ENCODE measurements at places on chromosomes 2 and 18.

DNA sequence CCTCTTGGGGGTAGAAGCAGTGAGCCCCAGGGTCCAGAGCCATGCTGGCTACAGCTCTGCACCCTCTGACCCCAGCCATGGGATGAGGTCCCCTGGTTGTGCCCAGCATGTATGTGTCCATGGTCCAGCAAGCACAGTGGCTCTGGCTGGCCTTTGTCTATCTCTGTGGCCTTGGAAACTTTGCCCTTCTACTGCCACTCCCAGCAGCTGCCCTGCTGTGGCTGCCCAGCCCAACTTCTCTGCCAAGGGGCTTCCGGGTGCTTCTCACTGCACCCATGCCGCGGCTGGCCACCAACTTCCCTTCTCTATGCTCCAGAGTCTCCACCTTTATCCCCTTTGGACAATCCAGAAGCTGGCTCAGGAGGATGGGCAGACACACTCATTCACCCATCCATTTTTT, 18.8 kb downstream of the TMEM185B start:
- DNase-seq: no peak

GRCh38 chr2:28661589-28662001, 90.0 kb upstream of the PPP1CB start:
- no peak for DNase-seq

DNA sequence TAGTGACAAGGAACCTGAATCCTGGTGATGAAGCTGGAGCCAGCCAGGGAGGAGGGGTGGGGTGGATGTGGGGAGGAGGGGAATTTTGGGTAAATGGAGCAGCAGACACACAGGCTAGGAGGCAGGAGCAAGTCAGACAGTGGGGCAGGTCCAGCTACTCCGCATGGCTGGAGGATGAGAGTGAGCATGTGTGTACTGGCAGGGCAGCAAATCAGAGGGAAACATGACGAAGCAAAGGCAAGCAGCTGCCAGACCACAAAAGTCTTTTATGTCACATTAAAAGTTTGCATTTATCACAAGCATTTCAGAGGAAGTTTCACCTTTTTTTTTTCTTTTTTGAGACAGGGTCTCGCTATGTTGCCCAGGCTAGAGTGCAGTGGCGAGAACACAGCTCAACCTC, 11.9 kb upstream of the KIDINS220 start:
- no peak for DNase-seq

- DNase-seq: no peak
Observed at GRCh38 chr2:216633616-216634369, 573 bp downstream of the IGFBP2 start.

GRCh38 chr18:25739376-25739775, 351.0 kb downstream of the SS18 start:
- no peak for DNase-seq

DNA sequence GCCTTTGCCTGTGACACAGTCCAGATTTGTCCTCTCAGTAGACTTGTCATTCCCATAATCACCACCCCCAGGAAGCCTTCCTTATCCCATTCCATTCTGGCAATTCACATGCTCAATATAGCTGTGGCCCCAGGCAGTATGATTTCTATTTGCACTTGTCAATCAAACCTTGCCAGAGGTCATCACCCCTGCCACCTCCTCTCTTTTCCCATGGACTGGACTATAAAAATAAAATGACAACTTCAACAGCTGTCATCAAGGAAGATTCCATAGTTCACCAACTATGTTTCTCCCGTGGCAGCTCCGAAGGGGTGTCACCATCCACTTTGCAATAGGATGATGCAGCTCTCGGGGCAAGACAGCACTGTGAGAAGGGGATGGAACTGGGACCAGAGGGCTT, 255.7 kb downstream of the CELF4 start:
- DNase-seq: no peak

DNA sequence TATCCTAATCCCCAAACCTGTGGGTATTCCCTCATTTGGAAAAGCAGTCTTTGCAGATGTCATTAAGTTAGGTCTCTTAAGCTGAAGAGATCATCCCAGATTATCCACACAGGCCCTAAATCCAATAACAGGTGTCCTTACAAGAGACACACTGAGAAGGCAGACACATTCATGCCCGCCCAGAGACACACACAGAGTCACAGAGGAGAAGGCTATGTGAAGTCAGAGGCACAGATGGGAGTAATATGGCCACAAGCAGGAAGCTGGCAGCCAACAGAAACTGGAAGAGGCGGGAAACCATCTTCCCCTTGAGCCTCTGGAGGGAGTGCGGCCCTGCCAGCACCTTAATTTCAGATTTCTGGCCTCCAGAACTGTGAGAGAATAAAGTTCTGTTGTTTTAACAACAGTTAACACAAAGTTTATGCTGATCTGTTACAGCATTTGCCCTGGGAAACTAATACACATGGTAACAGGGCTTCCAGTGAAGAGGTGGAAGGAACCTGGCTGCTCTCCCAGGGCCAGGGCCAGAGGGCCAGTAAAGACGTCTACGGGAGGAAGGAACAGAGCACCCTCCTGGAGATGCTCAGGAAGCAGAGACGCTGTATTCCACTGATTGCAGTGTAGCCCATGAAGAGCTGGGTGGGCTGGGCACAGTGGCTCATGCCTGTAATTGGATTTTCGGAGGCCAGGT, 217.5 kb downstream of the GLI2 start:
- DNase-seq: no peak

GRCh38 chr2:107775791-107776190, 50.9 kb upstream of the RGPD4 start:
- DNase-seq: no peak

DNA sequence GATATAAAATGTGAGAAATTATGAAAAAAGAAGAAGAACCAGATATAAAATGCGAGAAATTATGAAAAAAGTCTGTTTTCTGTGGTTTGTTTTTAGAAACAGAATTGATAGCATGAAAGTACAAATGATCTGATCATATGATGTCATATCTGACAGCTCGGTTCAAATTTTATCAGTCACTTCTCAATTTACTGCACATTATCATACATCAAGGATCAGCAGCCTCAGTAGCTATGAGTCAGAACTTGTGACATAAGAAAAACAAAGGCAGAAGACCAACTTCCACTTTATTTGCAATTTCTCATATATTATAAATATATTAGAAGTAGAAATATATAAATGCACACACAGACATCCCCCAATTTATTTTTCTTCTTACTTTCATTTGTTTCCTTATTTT, 634.0 kb downstream of the LRP1B start:
- no peak for DNase-seq

DNA sequence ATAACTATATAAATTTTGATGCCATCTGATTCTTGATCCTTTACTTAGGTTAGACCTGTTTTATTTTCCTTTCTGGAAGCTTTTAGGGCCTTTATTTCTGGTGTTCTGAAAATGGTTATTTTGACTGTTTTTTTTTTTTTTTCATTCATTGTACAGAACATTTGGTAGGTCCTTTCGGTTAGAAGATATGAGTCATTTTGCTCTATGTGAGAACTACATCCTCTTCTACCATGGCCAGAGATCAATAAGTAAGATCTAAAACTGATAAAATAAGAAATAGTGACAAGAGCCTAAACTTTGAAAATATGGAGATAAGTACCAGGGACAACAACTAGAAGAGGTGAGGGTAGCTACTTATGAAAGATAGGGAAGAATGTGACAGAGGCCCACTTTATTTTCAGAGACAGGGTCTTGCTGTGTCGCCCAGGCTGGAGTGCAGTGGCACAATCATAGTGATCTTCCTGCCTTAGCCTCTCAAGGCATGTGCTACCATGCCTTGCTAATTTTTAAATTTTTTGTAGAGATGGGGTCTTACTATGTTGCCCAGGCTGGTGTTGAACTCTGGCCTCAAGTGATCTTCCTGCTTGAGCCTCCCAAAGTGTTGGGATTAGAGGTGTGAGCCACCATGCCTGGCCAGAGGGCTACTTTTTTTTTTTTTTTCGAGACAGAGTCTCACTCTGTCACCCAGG, 66.5 kb downstream of the EIF2AK3 start:
- DNase-seq: no peak

- no peak for DNase-seq
Observed at GRCh38 chr18:40673150-40673549, 1281.9 kb upstream of the PIK3C3 start.

- no peak for DNase-seq
Observed at GRCh38 chr2:135952891-135953290, 32.5 kb downstream of the DARS1 start.

DNA sequence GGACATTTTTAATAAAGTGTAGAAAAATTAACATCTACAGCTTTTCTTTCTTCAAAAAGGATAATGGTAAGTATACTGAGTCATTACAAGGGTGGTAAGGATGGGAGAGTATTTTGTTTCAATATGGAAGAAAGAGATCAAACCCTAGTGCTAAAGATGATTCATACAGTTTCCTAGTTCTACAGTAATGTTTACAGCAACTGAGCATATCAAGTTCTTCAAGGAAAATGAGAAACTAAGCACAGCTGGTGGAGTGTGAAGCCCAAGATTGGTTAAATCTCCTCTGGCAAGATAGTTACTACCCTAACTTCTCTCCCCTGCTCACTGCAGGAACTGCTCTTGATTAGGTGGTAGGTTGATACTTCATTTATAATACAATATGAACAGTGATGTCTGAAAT, 467.5 kb downstream of the XIRP2 start:
- DNase-seq: no peak

DNA sequence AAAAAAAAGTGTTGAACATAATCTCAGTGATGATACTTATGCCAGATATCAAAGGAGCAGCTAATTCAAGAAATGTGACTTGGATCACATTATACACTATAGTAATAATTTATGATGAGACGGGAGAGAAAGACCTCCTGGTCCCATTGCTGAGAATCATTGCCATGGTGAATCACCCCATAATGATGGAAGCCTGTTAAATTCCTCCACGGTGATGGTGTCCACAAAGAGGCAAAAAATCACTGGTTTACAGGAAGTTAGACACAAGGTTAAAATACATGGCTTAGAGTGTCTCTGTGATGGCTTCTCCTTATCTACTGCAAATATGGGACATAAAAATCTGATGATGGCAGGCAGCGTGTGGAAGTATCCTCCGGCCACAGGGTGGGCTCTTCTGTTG, 210.0 kb downstream of the CDH2 start:
- no peak for DNase-seq

GRCh38 chr18:2692508-2692907, 37.0 kb downstream of the SMCHD1 start:
- no peak for DNase-seq

- peak; percentile 27 for DNase-seq
Observed at GRCh38 chr18:657311-658000, at the start of gene TYMS. Gene TYMS (plus strand): TSS chr18:657653. CDS start chr18:657743, 90 bp downstream.

DNA sequence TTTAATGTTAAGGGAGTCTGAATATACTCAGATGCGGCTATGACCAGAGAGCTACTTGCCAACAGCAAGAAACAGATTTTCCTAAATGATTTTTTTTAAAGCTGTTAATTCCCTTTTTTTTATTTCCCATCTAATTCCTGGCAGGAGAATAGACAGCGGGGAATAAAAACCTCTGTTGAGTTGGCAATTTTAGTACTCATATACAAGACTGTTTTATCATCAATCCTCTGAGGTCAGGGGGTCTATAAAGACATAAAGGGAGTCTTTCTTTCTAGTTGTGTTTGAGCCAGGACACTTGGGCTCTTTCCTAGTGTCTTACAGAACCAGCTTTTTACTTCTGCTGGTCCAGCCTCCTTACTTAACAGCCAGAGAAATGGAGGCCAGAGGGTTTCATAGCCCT, 29.4 kb downstream of the MAIP1 start:
- no peak for DNase-seq

DNA sequence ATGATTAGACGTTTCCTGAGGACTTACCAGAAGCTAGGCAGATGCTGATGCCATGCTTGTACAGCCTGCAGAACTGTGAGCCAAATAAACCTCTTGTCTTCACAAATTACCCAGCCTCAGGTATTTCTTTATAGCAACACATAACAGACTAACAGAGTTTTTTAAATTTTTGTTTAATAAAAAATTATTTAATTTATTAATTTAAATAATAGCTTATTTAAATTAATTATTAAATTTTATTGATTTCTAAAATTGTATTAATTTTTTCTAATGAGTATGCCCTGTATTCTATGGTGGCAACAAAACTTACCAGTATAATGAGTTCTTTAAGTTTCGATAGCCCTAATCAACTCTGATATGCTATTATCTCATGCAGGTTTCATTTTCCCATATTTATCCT, 259.8 kb downstream of the IKZF2 start:
- DNase-seq: no peak

- DNase-seq: no peak
Observed at GRCh38 chr2:111219285-111219684, 98.6 kb downstream of the BCL2L11 start.

- no peak for DNase-seq
Observed at GRCh38 chr2:183250472-183250871, 126.2 kb downstream of the NUP35 start.

DNA sequence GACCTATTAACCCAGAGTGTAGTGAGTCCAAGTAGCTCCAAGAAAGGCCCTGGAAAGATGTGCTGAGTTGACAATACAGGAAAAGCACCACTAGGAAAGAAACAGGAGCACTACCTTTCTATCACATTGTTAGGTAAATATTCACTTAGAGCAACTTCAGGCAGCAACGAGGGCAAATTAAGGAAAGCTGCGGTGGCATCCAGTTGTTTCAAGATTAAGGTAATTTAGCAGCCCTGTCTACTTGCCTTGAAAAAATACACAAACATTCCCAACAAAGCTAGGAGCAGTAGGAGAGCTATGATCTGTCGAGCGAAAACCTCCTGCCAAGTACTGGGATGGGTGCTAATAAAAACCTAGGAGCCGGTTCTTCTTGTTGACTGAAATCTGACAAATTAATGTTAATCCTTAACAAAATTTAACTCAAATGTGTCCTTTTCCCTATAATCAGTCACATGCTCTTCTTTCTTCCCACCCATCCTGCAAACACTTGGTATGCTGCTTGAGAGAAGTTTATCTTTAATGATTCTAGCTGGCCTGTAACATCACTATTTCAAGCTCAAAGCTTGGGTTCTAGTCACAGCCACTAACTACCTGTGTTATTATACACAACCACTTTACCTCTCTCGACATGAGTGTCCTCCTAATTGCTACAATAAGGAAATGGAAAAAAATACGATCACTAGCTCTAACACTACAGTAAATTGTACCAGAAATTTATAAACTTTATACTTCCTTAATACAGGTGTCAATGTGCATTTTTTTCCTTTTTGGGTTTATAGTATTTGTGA, 2.0 kb downstream of the ACAA2 start:
- DNase-seq: no peak

GRCh38 chr2:106857882-106858478, 28.0 kb downstream of the ST6GAL2 start:
- DNase-seq: no peak

DNA sequence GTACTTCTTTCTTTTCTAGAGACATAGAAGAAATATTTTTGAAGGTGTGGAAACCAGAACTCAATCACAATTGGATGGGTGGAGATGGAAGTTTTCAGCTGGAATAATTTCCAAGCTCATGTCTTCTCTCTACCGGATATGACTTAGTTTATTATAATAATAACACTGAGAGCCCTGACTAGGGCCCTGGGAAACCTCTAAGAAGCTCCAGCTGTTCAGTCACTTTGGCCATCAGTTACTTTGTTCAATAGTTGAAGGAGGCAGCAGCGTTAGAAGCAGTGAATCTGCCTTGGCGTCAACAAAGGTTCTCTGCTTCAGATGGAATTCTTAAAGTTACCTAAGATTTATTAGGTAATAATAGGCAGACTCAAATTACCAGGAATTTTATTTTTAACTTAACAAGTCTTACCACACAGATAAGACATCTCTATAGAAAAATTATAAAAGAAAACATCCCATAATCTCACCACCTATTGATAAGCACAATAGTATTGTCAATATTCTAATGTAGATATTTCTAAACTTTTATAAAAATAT, 293.8 kb upstream of the CHAC2 start:
- no peak for DNase-seq

All from stimulated activated CD4-positive, alpha-beta T cell treated with anti-CD3 and anti-CD28 coated beads, Interleukin-4, amount 100 ng/mL, for 24 hours (primary cell).